ENCODE measurements at places on chromosomes 2 and 18. TPM values are rescaled to one million over a fixed set of nuclear protein-coding genes. Genes with fewer than 3 reads are reported as not detected.

Gene MAP3K20
- 136 TPM for total RNA-seq

Gene OR6B2
- not detected for total RNA-seq

Gene MREG
- 1.3 TPM for total RNA-seq

Gene DLX2
- under 0.01 TPM for total RNA-seq

Gene PREB
- total RNA-seq, result 39.3 TPM

Gene AGXT
- not detected for total RNA-seq

Gene ME2
- total RNA-seq, result 38.9 TPM

Gene RASGRP3
- 12.1 TPM for total RNA-seq

Gene LGALSL
- 3.2 TPM for total RNA-seq

Gene STARD6
- not detected for total RNA-seq

Gene GPR45
- not detected for total RNA-seq

Measured in fibroblast of villous mesenchyme (primary cell).